GM23248 (cell line): ENCODE measurements at places on chromosomes 5 and 9.

DNA sequence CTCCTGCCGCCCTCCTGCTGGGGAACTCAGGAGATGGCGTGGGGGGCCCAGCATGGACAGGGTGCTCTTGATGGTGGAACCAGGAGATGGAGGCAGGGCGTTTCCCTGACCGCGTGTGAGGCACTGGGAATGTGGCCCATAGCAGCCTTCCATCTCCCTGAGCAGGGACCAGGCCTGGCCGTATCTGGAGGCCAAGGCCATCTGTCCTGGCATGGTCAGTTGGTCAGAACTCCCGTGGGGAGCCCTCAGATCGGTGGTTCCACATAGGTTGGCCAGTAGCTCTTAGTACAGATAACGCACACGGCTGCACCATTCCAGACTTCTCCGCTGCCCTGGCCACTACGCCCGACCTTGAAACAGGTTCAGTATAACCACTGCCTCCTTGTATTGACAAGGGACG is 77.6 kb downstream of the KCNT1 start:
- DNase-seq = no peak

GRCh38 chr9:97366476-97366875 is 45.4 kb upstream of the TDRD7 start:
- no peak for DNase-seq

GRCh38 chr9:706073-706472 is 135.4 kb upstream of the DMRT1 start:
- peak; percentile 10 for DNase-seq

DNA sequence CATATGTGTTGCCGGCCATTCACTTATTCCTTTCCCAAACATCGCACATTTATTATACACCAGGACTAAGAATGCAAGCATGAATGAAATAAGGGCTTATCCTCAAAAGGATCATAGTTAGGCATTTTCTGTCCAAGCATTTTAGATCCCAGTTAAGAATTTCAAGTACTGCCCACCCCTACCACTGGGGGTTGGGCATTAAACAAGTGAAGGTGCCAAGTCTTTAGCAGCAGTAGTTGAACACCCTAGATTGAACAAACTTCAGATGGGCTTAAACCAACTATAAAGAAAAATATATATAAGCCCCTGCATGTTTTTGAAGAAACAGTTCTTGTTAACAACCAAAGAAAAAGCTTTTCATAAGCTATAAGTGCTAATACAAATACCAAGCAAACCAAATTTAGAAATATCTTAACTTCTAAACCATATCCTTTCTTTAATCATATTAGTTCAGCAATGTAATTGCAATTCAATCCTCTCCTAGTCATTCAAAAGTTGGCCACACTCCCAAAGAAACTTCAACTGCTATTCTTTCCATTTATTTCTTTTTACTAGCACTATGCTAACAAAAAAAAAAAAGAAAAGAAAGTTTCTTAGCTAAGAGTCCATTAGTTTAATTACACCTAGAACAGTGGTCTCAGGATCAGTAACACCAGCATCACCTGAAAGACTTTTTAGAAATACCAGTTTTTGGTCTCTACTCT is 149.8 kb downstream of the MLLT3 start:
- no peak for DNase-seq

- DNase-seq = peak; percentile 81
Observed at GRCh38 chr5:36875051-36875789, 1.3 kb upstream of the NIPBL start.

DNA sequence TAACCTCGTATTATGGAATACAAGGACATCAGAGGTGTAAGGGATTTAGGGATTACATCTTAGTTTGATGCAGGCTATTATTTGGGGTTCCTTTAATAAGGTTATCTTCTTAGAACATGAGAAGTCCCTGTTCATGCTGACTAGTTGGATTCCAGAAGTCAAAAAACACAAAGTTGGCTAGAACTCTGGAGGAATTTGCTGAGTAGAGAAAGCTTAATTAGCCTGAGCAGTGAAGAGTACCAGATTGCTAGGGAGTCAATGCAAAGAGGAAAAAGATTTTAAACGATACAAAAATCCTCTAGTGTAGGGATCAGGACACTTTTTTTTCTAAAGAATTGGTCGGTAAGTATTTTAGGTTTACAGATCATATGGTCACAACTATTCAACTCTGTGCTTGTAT is 1872.5 kb upstream of the C9orf72 start:
- DNase-seq = no peak

DNA sequence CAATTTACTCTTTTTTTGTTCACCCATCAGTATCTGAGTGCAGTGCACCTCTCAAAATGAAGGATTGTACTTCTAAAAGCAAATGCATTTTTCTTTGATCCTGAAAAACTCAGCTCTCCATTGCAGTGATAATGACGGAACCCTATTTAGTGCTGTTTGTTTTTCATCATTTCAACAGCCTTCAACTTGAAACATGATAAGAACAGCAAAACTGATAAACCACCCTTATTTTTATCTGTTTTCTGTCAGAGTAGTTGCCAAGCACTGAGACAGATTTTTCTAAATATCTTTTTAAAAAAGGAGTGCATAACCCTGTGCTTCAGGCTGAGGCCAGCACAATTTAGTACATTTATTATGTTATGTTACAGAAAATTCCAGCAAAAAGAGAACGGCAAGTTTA is 549.8 kb upstream of the DMAC1 start:
- no peak for DNase-seq

DNA sequence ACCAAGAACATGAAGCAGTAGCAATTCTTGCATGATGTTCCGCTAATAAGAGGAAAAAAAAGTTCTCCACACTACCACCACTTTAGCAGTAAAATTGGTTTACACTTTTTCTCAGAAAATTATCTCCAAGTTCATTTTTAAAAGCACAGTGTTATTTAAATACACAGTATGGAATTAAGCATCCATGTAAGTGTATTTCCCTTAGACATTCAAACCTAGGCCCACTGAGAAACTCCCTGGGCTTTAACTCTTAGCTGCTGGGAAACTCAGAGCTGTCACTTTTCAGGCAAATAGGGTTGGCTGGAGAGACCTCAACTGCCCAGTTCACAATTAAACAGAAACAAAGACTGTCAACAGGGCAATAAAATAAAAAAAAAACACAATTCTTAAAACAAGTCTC is 2.7 kb downstream of the GNAQ start:
- peak; percentile 28 for DNase-seq

- no peak for DNase-seq
Observed at GRCh38 chr5:73759771-73760170, 133.8 kb downstream of the ARHGEF28 start.

- DNase-seq = no peak
Observed at GRCh38 chr9:98226957-98227356, 28.5 kb downstream of the TBC1D2 start.

- peak; percentile 17 for DNase-seq
Observed at GRCh38 chr5:66511491-66511890, 84.7 kb upstream of the MAST4 start.

DNA sequence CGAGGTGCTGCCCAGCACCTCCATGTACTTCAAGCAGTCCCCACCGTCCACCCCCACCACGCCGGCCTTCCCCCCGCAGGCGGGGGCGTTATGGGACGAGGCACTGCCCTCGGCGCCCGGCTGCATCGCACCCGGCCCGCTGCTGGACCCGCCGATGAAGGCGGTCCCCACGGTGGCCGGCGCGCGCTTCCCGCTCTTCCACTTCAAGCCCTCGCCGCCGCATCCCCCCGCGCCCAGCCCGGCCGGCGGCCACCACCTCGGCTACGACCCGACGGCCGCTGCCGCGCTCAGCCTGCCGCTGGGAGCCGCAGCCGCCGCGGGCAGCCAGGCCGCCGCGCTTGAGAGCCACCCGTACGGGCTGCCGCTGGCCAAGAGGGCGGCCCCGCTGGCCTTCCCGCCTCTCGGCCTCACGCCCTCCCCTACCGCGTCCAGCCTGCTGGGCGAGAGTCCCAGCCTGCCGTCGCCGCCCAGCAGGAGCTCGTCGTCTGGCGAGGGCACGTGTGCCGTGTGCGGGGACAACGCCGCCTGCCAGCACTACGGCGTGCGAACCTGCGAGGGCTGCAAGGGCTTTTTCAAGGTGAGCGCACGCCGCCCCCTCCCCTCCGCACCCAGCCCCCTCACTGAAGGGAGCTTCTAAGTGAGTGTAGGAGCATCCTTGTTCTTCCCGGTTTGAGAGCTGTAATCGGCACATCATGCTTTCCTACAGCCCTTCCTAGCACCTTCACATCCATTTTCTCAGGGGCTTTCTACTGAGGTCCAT is 6.9 kb downstream of the NR4A3 start:
- peak; percentile 9 for DNase-seq

GRCh38 chr9:84935528-84936117 is 266.1 kb downstream of the NTRK2 start:
- no peak for DNase-seq

DNA sequence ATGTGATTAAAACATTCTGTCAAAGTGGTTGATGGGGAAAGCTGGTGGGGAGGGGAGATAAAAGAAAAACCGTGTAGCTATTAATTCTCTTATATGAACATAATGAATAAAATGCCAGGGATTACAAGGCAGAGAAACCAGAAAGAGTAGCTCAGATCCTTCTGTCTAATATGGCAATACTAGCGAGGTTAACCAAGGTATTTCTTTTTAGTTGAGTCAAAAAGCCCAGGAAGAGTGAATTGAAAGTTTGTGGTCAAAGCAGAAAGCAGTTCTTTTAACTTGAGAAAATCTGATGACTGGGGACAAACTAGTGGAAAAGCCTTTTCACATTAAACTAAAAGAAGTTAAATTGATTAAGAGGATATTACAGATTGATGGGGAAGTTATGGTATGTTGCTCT is 76.0 kb downstream of the ERBIN start:
- no peak for DNase-seq

GRCh38 chr9:120725907-120726306 is 11.6 kb upstream of the MEGF9 start:
- DNase-seq = no peak

GRCh38 chr5:58069846-58070245 is 390.0 kb downstream of the PLK2 start:
- no peak for DNase-seq

DNA sequence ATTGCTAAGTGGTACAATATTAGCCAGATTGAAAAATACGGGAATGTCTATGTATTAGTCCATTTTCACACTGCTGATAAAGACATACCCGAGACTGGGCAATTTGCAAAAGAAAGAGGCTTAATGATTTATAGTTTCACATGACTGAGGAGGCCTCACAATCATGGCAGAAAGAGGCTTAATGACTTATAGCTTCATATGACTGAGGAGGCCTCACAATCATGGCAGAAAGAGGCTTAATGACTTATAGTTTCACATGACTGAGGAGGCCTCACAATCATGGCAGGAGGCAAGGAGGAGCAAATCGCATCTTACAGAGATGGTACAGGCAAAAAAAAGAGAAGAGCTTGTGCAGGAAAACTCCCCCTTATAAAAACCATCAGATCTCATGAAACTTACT is 32.3 kb upstream of the OLFM1 start:
- no peak for DNase-seq

- peak; percentile 41 for DNase-seq
Observed at GRCh38 chr9:14960881-14961280, 50.7 kb upstream of the FREM1 start.

- peak; percentile 75 for DNase-seq
Observed at GRCh38 chr9:129270903-129271431, 92.9 kb upstream of the IER5L start.

DNA sequence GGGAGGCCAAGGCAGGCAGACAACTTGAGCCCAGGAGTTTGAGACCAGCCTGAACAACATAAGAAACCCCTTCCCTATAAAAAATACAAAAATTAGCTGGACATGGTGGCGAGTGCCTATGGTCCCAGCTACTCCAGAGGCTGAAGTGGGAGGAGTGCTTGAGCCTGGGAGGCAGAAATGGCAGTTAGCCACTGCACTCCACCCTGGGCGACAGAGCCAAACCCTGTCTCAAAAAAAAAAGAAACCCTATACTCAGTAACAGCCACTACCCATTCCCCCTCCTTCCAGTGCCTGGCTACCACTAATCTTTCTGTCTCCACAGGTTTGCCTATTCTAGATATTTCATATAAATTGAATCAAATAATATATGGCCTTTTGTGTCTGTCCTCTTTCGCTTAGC is 14.3 kb upstream of the SIL1 start:
- DNase-seq = no peak

GRCh38 chr5:144125163-144125726 is 45.2 kb downstream of the YIPF5 start:
- no peak for DNase-seq

GRCh38 chr5:87777877-87778276 is 365.1 kb upstream of the CCNH start:
- DNase-seq = no peak

GRCh38 chr5:139797856-139798510 is 2.4 kb downstream of the PSD2 start:
- no peak for DNase-seq

- DNase-seq = peak; percentile 82
Observed at GRCh38 chr9:134325096-134325812, 1.0 kb upstream of the RXRA start.

DNA sequence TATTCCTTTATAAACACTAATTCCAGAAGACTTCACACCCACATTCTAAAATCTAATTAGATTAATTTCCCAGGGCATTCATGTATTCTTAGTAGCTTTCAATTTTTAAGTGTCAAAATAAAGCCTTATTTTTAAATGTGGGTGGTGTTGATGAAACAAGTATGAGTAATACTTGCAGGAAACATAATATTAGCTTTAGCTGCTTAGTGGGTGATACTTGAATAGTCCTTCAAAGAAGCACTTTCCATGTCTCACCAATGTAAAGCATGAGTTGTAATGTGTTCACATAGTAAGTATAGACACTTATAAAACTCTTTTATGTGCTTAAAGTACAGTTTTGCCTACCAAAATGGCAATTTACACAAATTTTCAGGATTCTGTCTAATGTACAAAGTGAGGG is 6.9 kb downstream of the FNBP1 start:
- peak; percentile 75 for DNase-seq

- peak; percentile 13 for DNase-seq
Observed at GRCh38 chr5:143213851-143214363, 189.6 kb downstream of the NR3C1 start.

GRCh38 chr9:129347316-129348120 is 169.5 kb upstream of the IER5L start:
- DNase-seq = peak; percentile 83

DNA sequence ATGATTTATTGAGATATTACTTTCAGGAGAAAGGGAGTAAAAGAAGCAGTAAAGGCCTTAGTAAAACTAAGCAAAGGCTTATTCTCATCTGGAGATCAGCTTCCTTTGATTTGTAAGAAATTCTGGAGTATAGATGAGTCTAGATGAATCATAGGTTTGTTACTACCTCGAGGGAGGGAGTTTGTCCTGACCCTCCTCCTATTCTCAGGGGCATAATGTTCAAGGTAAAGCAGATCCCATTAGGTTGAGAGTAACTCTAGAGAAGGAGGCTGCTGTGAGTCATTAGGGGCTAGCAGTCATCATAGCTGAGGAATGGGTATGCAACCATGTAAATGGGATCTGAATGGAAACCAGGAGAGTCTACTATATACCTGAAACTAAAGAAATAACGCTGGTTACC is 155.5 kb upstream of the MOCS2 start:
- no peak for DNase-seq

GRCh38 chr9:136264441-136265405 is 19.1 kb upstream of the QSOX2 start:
- no peak for DNase-seq

- no peak for DNase-seq
Observed at GRCh38 chr5:72847439-72847838, 31.0 kb downstream of the TNPO1 start.
